ENCODE measurements at places on chromosomes 16 and 17.
A peak's percentile ranks its signal among the peaks of the same experiment; 100 is the strongest.

GRCh38 chr16:55263271-55264250 is 60.4 kb upstream of the IRX6 start:
- DNase-seq: no peak

GRCh38 chr16:75002474-75002873 is 3.6 kb downstream of the ZNRF1 start:
- DNase-seq: no peak

DNA sequence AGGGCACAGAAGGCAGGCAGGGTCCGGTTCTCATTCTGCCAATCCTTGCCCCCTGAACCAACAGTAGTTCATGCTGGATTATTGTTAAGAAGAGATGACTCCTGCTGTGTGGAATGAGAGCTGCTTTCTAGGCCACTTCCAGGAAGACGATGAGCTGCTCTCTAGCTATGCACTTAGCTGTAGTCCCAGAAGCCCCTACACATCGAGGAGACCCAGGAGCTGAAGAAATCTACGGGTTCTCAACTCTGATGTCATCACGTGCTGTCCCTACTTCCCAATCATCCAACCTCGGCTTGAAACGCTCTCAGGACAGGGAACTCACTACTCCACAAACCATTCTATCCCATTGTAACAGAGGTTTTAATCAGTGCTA is 29.0 kb upstream of the EMP2 start:
- no peak for DNase-seq

- DNase-seq: peak; percentile 57
Observed at GRCh38 chr17:49952209-49952911, 16.6 kb upstream of the DLX4 start.

GRCh38 chr16:81997738-81998137 is 13.5 kb downstream of the SDR42E1 start:
- no peak for DNase-seq

DNA sequence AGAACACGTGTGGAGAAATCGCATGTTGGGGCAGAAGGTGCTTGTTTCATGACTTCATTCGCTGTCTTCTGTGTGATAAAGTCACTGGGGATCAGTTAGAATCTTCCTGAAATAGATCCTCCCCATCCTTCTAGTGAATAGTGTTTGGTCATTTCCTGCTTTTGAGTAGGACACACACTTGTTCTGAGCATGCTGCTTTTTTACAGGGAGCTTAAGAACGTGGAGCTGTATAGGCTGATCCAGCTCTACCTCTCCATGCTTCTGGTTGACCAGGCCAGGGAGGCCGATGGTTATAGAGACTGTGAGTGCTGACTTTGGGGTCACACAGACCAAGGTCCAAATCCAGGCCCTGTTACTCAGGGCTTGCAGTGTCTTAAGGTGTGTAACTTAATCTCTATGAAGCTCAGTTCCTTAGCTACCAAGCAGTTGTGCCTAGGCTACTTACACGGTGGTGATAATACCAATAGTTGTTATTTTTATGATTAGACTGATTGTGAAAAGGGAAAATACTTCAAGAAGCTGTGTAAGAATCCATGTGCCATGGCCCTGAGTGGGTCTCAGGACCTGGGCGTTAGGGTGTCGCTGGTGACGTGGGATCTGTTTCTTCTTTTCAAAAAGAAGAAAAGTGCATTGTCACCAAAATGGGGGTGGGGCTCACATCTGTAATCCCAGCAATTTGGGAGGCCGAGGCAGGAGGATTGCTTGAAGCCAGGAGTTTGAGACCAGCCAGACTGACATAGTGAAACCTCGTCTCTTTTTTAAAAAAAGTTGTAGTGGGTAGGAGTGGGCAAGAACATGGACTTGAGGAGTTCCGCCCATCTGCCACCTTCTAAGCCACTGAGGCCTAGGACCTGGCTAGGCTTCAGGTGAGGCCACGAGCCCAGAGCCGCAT is 64.1 kb upstream of the LGALS9 start:
- no peak for DNase-seq

- no peak for DNase-seq
Observed at GRCh38 chr16:27189335-27189972, 13.9 kb upstream of the KDM8 start.

- DNase-seq: no peak
Observed at GRCh38 chr17:10120749-10121148, 77.7 kb downstream of the GAS7 start.
